ENCODE measurements at places on chromosomes 2 and 18.
A peak's percentile ranks its signal among the peaks of the same experiment; 100 is the strongest.

DNA sequence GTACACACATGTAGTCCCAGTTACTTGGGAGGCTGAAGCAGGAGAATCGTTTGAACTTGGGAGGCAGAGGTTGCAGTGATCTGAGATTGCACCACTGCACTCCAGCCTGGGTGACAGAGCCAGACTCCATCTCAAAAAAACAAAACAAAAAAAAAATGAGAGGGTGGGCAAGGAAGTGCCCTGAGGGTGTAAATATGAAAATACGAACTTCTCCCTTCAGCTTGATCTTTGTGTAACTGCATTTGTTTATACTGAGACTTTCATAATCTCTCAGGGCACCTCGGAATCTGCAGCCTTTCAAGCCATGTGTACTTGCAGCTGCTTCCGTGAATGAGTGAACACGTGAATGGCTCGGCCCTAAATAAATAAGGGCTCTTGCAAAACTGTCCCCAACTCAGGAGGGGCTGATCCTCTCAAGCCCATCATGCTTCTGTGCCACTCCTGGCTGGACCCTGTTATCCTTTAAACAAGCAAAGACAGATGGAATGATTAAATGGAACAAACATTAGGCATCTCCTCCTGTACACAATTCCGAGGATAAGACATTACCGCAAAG lies 96.8 kb downstream of the BOD1L2 start:
- no peak for DNase-seq

DNA sequence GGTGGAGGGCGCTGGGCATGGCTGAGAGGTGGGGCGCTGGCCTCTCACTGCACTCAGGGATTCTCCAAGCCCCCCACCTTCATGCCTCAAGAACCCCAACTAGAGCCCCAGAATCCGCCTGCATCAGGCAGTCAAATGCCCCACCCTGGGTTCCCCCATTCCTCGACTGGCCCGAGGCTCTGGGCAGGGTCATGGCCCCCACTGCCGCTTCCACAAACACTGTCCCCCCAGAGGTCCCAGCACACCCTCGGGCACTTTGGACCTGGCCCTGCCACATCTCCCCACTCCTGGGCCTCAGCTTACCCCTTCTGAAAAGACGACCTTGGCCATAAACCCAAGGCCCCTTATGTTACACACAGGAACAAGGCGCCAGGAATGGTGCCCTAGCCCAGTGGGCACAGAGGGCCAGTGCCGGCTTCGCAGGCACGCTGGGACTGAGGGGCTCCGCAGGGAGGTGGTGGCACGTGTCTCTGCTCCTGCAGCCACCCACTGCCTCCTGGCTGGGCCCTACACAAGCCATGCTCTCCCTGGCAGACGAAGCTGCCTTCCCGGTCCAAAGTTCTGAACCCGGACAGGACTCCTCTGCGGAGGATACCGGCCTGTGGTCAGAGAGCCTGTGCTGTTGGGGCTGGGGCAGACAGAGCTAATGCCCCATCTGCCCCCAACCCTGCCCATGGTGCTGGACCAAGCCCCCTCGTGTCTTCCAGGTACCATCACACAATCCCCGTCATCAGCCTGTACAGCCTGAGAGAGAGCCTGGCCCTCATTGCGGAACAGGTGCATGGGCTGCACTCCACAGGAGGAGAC lies 6.8 kb downstream of the AGXT start:
- DNase-seq, result no peak

DNA sequence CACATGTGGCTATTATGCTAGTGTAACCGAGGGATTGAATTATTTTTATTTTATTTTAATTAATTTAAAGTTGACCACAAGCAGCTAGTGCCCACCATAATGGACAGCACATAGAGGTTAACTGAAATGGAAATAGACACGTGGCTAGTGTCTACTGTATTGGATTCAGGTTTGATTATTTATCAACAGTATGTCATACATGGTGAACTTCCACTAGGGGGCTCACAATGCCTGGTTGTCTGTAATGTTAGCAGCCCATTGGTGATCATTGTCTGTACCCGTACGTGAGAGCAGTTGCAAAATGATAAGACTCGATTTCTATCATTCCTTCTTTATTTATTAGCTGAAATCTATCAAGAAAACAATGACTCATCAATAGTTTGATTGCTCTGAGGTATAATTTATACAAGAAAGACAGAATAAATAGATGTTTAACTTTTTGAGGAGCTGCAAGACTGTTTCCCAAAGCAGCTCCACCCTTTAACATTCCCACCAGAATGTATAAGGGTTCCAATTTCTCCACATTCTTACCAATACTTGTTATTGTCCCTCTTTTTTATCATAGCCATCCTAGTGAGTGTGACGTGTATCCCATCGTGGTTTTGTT lies 76.5 kb downstream of the CYBRD1 start:
- DNase-seq, result peak; percentile 28

DNA sequence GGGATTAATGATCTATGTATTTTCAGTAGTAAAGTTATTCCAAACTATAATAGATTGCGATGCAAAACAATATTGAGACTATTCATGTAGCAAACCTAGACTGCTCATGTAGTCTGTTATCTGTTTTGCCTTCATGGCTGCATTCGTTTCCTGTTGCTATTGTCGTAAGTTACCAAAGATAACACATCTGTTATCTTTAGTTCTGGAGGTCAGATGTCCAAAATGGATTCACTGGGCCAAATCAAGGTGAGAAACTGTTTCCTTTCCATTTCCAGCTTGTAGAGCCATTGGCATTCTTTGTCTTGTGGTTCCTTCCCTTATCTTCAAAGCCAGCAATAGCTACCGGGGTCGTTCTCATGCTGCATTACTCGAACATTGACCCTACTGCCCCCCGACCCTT lies 20.9 kb downstream of the ITGAV start:
- DNase-seq, result no peak

DNA sequence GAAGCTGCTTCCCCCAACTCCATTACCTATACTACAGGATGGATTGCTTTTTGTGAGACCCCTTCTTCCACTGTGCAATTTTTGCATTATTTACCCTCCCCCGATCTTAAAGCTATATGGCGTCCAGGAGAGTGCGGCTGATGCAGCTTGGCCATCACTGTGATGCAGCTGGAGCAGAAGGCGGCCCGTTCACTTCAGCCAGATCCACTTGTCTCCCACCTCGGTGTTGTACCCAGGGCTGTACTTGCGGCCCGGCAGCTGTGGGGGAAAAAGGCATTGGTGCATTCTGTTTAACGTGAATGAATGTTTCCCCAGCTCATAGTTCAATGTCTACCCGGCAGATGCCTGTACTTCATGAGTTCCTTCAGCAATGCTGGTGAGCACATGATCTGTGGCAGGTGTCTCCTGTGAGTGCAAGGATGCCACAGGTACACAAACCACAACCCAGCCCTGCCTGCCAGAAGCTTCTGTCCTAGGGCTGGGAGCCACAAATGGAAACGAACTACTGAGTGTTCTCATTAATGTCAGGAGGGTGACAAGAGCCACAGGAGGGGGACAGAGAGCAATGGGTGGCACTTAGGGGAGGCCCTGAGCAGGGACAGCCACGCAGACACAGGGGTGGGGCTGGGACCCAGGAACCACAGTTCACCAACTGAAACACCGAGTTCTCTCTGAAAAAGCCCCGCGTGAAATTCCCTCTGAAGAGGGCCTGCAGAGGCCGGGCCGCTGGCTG lies 64.0 kb downstream of the NDUFA10 start:
- no peak for DNase-seq
